ENCODE measurements at places on chromosomes 13 and 19. TPM values are rescaled to one million over a fixed set of nuclear protein-coding genes. Genes with fewer than 3 reads are reported as not detected.

DNA sequence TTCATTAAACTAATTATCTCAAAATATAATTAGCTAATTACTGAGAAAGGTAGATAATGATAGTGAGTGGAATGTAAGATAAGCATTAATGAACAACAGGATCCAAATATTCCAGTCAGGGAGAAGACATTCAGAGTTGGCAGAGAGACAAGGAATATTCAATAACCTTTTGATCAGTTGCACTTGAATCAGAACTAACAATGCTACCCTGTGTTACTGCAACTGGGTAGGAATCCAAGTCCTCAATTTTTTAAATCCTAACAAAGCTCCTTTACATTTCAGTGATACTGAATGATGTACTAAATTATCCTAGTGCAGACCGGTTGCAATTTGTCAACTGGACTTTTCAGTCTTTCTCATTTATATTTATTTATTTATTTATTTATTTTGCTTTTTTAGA lies 107.1 kb upstream of the MIR17HG start:
- H3K4me3 ChIP-seq = no peak overlapping the region
- H3K27me3 ChIP-seq = no peaks in the 10 kb centered on the region
- no peaks in the 10 kb centered on the region for H3K4me1 ChIP-seq
- DNase-seq = no peak
- no peak overlapping the region for H3K27ac ChIP-seq

Gene NLRP12
- not detected for total RNA-seq

- no peaks in the 10 kb centered on the region for H3K4me1 ChIP-seq
- H3K27ac ChIP-seq = no peak overlapping the region
- H3K36me3 ChIP-seq = no peaks in the 10 kb centered on the region
- peaks cover 50% of the 10 kb centered on the region for H3K27me3 ChIP-seq
- H3K4me3 ChIP-seq = no peak overlapping the region
- no peak for DNase-seq
Observed at GRCh38 chr13:50161052-50161451, 145.8 kb downstream of the KCNRG start.

DNA sequence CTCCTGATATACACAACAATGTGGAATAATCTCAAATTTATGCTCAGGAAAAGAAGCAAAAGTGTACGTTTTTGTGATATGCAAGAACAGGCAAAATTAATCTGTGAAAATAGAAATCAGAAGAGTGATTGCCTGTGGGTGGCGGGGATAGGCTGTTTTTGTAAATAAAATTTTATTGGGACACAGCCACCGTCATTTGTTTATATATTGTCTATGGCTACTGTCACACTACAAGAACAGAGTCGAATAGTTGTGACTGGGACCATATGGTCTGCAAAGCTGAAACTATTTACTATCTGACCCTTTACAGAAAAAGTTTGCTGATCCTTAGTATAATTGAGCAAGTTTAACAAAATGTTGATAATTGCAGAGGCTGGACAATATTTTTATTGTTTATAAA lies 269.5 kb upstream of the HTR2A start:
- no peak for DNase-seq
- no peak overlapping the region for H3K4me3 ChIP-seq
- no peaks in the 10 kb centered on the region for H3K4me1 ChIP-seq
- no peaks in the 10 kb centered on the region for H3K27me3 ChIP-seq
- no peak overlapping the region for H3K27ac ChIP-seq

DNA sequence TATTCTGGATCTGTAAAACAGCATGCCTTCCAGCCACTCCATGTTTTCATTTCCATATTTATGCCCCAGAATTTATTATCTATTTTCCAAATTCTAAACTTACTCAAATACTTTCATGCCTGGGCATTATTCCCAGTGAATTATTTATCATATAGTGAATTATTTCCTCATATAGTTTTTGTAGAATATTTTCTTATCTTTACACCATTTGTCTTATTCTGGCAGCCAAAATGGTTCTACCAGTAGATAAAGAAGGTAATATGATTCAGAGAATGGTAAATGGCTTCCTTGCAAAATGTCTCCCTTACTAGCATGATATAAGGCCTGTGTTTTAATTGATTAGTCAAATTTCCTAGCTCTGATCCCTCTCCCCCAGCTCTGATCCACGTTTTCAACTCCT lies 305.8 kb downstream of the SPRY2 start:
- H3K27ac ChIP-seq = no peak overlapping the region
- no peaks in the 10 kb centered on the region for H3K36me3 ChIP-seq
- H3K27me3 ChIP-seq = no peaks in the 10 kb centered on the region
- DNase-seq = no peak
- H3K4me3 ChIP-seq = no peak overlapping the region
- no peaks in the 10 kb centered on the region for H3K4me1 ChIP-seq

- no peak overlapping the region for H3K4me3 ChIP-seq
- no peak for DNase-seq
- no peaks in the 10 kb centered on the region for H3K36me3 ChIP-seq
- H3K27ac ChIP-seq = no peak overlapping the region
- H3K27me3 ChIP-seq = no peaks in the 10 kb centered on the region
- peaks cover 3% of the 10 kb centered on the region for H3K4me1 ChIP-seq
Observed at GRCh38 chr19:40304306-40304705, 19.2 kb upstream of the AKT2 start.

GRCh38 chr19:57465680-57466381 lies 8.9 kb upstream of the VN1R1 start:
- H3K27ac ChIP-seq = no peak overlapping the region
- DNase-seq = no peak
- H3K4me1 ChIP-seq = no peaks in the 10 kb centered on the region
- peaks cover 4% of the 10 kb centered on the region for H3K36me3 ChIP-seq
- H3K27me3 ChIP-seq = no peaks in the 10 kb centered on the region

Gene KLK4
- total RNA-seq = not detected

GRCh38 chr13:42215578-42216421 lies 56.2 kb upstream of the AKAP11 start:
- H3K4me3 ChIP-seq = no peak overlapping the region
- H3K27me3 ChIP-seq = no peaks in the 10 kb centered on the region
- H3K36me3 ChIP-seq = peaks cover 42% of the 10 kb centered on the region
- no peak overlapping the region for H3K27ac ChIP-seq

DNA sequence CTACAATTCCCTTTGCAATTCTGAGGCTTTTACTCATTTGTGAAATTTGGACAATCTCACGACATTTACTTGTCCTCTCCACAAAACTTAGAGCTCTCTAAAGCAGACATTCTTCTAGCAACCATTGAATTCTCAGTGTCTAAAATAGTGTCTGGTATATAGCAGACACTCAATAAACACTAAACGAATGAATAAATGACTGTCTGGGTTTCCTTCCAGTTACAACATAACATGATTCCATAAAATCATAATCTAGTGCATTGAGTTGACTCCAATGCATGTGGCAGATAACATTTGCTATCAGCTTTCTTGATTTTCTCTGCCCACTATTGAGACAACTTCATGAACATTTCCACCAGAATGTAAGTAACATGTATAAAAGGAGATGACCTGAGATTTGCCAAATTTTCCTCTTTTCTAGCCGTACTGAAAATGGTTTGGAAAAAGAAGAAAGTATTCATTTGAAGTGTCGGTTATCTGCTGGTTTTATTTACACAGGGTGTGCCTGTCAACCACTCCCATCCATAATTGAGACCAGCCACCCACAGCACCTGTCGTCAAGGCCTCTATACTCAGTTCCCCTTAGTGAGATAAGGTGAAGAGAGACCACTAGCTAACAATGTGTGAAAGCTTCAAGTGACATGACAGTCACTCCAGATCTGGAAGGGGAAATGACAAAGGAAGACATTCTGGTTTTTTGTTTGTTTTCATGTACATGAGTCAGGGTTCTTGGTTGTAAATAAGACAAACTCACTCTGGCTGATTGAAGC lies 4.8 kb upstream of the SERP2 start:
- no peaks in the 10 kb centered on the region for H3K4me1 ChIP-seq
- no peak overlapping the region for H3K4me3 ChIP-seq

Gene CEACAM16
- total RNA-seq = not detected

DNA sequence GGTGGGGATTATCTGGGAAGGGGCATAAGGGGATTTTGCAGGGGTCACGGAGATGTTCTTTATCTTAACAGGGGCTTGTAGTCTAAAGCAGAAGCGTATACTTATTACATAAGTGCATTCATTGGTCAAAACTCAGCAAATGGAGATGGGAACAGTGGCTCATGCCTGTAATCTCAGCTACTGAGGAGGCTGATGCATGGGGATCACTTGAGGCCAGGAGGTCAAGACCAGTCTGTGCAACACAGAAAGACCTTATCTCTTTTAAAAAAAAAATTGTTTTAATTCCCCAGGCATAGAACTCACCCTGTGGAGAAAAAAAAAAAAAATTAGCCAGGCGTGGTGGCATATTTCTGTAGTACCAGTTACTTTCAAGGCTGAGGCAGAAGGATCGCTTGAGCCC lies 18.9 kb downstream of the FAM187B start:
- H3K27ac ChIP-seq = no peak overlapping the region
- H3K4me1 ChIP-seq = peaks cover 70% of the 10 kb centered on the region
- no peak for DNase-seq
- no peak overlapping the region for H3K4me3 ChIP-seq

Gene CD37
- 141 TPM for total RNA-seq

- peaks cover 26% of the 10 kb centered on the region for H3K36me3 ChIP-seq
- peaks cover 3% of the 10 kb centered on the region for H3K4me1 ChIP-seq
- no peak overlapping the region for H3K27ac ChIP-seq
- no peak for DNase-seq
- H3K27me3 ChIP-seq = peaks cover 20% of the 10 kb centered on the region
- no peak overlapping the region for H3K4me3 ChIP-seq
Observed at GRCh38 chr19:19276386-19276785, 3.3 kb upstream of the TM6SF2 start.

GRCh38 chr13:101774393-101774792 lies 321.9 kb downstream of the ITGBL1 start:
- no peak for DNase-seq
- H3K4me3 ChIP-seq = no peak overlapping the region
- H3K4me1 ChIP-seq = no peaks in the 10 kb centered on the region
- H3K27ac ChIP-seq = no peak overlapping the region
- no peaks in the 10 kb centered on the region for H3K36me3 ChIP-seq

GRCh38 chr13:111912991-111913760 lies 153.8 kb upstream of the SOX1 start:
- no peak overlapping the region for H3K27ac ChIP-seq
- no peaks in the 10 kb centered on the region for H3K4me1 ChIP-seq
- no peak overlapping the region for H3K4me3 ChIP-seq

GRCh38 chr13:40940841-40941240 lies 78.3 kb downstream of the ELF1 start:
- H3K27ac ChIP-seq = peak overlapping the region; percentile 13
- H3K36me3 ChIP-seq = peaks cover 75% of the 10 kb centered on the region
- DNase-seq = no peak
- no peak overlapping the region for H3K4me3 ChIP-seq
- peaks cover 8% of the 10 kb centered on the region for H3K4me1 ChIP-seq

GRCh38 chr13:48429036-48429435 lies 16.1 kb upstream of the LPAR6 start:
- no peak for DNase-seq
- H3K4me1 ChIP-seq = peaks cover 23% of the 10 kb centered on the region
- H3K27me3 ChIP-seq = no peaks in the 10 kb centered on the region
- H3K27ac ChIP-seq = no peak overlapping the region
- peaks cover 38% of the 10 kb centered on the region for H3K36me3 ChIP-seq

DNA sequence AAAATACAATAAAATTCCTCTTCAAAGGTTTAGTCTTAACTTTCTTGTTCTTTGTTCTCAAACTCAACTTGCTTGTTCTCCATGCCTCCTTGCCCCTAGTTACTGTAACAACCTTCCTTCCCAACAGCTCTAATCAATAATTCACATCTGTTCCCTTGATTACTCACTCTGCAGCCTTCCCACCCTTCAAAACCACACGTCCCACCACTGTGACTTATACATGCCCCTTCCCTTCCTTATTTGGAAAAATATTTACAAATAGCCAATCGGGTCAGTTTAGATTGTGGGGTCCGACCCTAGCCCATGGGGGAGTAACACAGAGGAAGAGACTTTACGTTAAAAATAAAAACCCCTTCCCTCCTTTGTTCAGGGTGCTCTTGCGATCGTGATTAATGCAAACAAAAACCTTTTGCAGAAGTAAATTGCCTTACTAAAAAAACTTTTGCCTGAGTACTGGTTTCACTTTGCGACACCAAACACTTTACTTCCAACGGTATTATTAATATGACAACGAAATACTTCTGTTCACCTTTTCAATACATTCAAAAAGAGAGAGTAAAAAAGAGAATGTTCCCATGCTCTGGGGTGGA lies 512 bp upstream of the ZNF93 start:
- peak overlapping the region; percentile 93 for H3K4me3 ChIP-seq
- H3K36me3 ChIP-seq = peaks cover 68% of the 10 kb centered on the region
- H3K27ac ChIP-seq = peak overlapping the region; percentile 92
- no peaks in the 10 kb centered on the region for H3K27me3 ChIP-seq

Gene EFNB2
- 0.21 TPM for total RNA-seq

GRCh38 chr13:28010046-28010445 lies 21.6 kb upstream of the URAD start:
- no peak overlapping the region for H3K4me3 ChIP-seq
- no peak overlapping the region for H3K27ac ChIP-seq
- DNase-seq = no peak
- H3K4me1 ChIP-seq = peaks cover 2% of the 10 kb centered on the region

DNA sequence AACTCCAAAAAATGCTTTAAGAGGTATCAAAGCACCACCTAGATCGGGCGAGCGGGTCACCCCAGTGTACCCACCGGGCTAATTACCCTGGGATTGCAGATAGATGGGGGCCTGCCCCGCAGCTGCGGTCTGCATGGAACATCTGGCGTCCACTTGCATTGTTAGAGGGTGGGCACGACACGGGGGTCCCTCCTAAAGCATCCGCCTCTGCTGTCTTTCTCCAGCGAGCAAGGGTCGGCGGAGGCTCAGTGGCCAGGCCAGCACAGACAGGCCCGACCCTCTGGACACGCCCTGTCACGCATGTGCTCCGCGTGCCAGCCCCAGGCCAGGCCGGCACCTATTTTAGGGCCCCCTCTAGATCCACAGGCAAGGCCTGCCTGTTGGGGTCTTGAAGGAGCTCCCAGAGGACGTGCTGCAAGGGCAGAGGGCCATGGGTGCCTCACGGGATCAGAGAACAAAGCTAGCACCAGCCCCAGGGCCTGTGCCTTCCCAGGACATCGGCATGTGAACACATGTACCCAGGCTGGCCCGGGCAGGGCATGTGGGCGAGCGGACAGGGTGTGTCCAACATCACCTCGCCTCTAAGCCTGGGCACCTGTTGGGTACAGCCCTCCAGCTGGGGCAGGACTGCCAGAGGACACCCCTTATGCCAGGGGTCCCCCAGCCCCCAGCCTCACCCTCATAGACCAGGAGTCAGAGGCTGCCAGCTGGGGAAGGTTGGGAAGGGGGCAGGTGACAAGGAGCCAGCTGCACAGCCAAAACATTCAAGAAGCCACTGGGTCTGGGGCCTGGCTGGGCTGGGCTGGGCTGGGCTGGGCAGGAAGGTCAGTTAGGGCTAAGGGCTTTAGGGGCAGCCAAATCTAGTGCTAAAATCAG lies 35.6 kb upstream of the NANOS3 start:
- peaks cover 44% of the 10 kb centered on the region for H3K36me3 ChIP-seq
- H3K4me1 ChIP-seq = peaks cover 38% of the 10 kb centered on the region
- H3K4me3 ChIP-seq = peak overlapping the region; percentile 92

- H3K36me3 ChIP-seq = no peaks in the 10 kb centered on the region
- H3K4me3 ChIP-seq = no peak overlapping the region
- no peak overlapping the region for H3K27ac ChIP-seq
- H3K27me3 ChIP-seq = no peaks in the 10 kb centered on the region
- no peaks in the 10 kb centered on the region for H3K4me1 ChIP-seq
Observed at GRCh38 chr13:52043675-52044074, 19.2 kb downstream of the UTP14C start.

Gene PRR36
- 0.05 TPM for total RNA-seq
